ENCODE measurements at places on chromosomes 5 and 9.

DNA sequence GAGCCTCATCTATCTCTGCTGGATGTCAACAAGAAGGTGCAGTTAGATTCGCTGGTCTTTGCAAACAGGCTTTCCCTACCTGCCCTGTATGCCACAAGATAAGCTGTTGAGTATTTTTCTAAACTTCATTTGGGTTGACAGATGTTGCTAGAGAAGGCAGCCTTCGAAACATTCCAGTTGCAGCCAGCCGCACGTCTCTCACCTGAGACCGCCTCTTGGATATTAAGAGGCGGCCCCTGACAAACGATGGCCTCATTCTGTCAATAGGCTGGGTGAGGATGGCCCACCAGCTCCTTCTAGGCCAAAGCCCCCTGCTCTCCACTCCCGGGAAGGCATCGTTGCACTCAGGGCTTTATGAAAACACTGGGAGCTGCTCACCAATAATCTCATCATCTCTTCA is 181.6 kb downstream of the DAB2IP start:
- DNase-seq: no peak

DNA sequence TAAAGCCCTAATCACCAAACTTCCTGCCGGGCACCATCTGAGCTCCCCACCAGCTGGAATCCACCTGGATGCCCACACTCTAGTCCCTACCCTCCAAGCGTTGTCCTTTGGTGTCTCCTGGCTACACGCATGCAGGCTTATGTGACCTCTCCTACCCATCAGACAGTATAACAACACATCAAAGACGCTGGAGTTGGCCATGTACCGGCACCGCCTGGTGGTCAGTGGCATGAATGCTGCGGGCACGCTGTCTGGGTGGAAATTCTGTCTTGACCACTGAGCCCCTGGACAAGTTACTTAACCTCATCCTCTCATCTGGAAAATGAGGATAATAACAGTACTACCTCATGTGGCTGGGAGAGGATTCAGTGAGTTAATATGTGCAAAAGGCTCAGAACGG is 23.4 kb upstream of the CORO2A start:
- DNase-seq: no peak

- no peak for DNase-seq
Measured at GRCh38 chr5:141734501-141735229, 52.6 kb upstream of the ARAP3 start.

- DNase-seq: no peak
Measured at GRCh38 chr9:74735761-74736160, 152.0 kb downstream of the TRPM6 start.

- no peak for DNase-seq
Measured at GRCh38 chr5:150595466-150596031, 44.9 kb upstream of the SYNPO start.

GRCh38 chr9:112049811-112050516 is 125.1 kb downstream of the SUSD1 start:
- DNase-seq: no peak

DNA sequence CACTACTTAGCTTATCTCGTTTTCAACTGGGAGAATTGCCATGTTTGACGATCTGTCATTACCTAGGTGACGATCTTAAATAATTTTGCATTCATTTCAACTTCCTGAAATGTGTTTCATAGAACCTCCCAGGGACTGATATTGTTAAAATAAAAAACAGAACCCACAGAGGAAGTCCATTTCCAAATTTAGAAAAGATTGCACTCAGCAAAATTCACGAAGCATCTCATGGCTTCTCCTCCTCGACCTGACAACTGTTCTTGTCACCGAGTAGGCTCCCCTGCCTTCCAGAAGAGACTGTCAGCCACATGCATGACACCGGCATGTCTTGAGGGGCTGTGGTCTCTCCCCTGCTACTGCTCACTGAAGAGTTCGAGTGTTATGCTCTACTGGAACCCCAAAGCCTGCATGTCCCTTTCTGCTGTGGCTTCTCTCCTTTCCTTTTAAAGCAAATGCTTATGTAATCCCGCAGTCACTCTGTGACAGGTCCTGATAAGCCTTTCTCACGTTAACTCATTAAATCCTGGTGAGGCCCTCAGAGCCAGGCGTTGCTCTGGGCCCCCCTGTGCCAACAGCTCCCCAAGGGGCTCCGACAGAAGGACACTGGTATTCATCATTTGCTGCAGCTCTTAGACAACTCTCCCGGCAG is 26.8 kb upstream of the ANKRD33B start:
- no peak for DNase-seq

- DNase-seq: no peak
Measured at GRCh38 chr9:3500044-3500443, 25.8 kb downstream of the RFX3 start.

GRCh38 chr9:116451500-116452115 is 235.5 kb upstream of the TRIM32 start:
- no peak for DNase-seq

DNA sequence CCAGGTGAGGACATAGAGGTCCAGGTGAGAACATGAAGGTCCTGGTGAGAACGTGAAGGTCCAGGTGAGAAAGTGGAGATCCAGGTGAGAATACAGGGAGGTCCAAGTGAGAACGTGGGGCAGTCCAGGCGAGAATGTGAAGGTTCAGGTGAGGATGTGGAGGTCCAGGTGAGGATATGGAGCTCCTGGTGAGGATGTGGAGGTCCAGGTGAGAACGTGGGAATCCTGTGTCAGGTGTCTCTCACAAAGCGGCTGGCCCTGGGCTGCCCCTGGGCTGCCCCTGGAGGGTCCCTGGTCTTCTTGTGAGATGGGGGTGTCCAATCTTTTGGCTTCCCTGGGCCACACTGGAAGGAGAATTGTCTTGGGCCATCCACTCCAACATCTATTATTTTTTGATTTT is 133.4 kb downstream of the MRPL36 start:
- no peak for DNase-seq

DNA sequence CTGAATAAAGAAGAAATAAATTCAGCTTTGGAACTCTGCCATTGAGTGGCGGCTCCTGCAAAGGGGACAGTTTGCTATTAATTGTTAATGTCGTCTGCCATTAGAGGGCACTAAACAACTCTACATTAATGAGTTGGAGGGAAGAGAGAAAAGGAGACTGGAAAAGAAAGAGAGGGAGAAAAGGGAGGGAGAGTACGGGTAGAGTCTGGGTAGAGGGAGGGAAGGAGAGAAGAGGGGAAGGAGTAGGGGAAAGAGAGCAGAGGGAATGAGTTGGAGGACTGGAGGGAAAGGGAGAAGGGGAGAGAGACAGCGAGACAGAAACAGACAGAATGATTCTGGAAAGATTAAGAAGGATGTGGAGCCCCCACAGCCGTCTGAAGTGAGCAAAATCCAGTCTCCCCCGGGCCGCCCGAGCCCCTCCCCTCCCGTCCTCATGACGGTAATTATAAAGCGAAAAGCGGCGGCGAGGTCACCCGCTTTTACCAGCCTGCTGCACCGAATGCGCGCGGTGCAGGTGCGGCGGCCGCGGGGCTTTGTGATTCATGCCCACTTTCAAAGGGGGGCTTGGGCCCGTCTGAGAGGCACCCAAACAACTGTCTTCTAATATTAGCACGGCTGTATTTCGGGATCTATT is 1.9 kb upstream of the FST start:
- no peak for DNase-seq

GRCh38 chr5:72005671-72006070 is 101.6 kb upstream of the MAP1B start:
- no peak for DNase-seq

GRCh38 chr5:39024884-39025283 is 49.3 kb downstream of the RICTOR start:
- DNase-seq: no peak

- no peak for DNase-seq
Measured at GRCh38 chr9:89365532-89365912, 47.2 kb downstream of the SECISBP2 start.

DNA sequence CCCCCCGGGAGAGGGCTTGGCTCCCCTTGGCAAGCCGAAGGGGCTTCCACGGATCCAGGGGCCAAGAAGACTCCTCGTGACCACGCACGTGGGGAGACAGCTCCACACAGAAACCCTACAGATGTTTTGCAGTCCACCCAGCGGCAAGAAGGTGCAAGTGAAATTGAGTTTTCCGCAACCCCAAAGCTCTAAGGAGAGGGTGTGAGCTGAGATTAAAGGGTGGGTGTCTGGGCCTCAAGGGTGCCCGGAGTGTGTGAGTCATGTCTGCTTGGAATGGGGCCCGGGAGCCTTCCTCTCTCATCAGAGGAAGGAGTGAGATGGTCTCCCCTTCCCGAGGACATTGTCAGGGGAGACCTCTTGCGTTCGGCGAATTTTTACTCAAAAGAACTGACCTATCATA is 79.1 kb downstream of the OLFM1 start:
- DNase-seq: no peak

DNA sequence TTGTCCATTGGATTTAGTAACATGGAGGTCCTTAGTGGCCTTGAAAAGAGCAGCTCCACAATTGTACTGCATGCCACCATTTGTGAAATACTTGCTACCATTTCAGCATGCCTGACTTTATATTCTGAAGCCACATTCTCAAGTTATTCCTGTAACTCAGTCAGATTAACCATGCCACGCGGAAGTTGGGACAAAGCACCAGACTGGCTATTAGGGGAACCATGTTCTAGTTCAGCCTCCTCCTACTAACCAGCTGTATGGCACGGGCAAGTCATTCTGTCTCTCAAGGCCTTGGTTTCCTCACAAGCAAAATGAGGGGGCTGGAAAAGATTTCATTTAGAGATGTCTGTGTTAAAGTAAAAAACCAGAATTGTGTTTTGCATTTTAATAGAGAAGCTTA is 418.0 kb downstream of the PLK2 start:
- no peak for DNase-seq

- no peak for DNase-seq
Measured at GRCh38 chr5:88518131-88519016, 249.7 kb upstream of the TMEM161B start.

- no peak for DNase-seq
Measured at GRCh38 chr9:115444959-115445358, 327.0 kb upstream of the TNC start.

DNA sequence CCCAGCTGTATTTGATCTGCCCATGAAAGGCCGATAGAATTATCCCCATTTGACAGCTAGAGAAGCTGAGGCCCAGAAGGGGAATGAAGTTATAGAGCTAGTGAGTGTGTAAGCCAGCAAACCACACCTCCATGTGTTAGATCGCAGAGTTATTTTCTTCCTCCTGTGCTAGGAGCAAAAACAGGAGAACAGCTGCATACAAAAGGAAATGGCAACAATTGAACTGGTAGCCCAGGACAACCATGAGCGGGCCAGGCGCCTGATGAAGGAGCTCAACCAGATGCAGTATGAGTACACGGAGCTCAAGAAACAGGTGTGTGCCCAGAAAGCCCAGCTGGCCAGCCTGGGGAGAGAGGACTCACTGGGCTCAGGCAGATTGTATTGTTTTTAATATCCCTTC is 30.4 kb downstream of the RAB14 start:
- DNase-seq: no peak

DNA sequence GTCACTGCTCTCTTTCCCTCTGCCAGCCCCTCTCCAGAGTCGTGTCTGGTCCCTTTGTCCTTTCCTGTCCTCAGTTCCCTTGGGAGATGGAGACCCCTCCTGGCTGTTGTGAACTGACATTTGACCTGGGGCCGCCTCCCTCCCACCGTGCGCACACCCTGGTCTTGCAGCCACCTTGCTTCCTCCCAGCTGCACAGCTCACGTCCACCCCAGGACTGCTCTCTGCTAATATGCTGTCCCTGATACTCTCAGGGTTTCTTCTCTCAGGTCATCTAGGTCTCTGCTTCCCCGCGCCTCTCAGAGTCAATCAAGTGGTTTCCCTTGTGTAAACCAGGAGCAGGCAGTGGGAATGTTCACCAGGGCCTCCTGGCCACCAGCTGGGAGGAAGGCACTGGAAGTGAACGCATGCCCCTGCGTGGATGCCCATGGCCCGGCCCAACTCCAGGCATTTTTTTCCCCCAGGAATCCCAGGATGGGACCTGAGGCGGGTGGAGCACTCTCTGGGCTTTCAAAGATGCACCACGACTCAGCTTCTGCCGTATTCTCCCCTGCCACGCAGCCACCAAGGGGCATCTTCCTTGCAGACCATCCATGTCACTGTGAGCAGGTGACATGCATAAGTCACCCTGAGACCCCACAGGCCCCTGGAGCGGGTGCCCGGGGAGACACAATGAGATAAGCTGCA is 142.4 kb downstream of the OLFM1 start:
- DNase-seq: no peak

- no peak for DNase-seq
Measured at GRCh38 chr5:128009403-128009802, 74.2 kb upstream of the SLC12A2 start.

DNA sequence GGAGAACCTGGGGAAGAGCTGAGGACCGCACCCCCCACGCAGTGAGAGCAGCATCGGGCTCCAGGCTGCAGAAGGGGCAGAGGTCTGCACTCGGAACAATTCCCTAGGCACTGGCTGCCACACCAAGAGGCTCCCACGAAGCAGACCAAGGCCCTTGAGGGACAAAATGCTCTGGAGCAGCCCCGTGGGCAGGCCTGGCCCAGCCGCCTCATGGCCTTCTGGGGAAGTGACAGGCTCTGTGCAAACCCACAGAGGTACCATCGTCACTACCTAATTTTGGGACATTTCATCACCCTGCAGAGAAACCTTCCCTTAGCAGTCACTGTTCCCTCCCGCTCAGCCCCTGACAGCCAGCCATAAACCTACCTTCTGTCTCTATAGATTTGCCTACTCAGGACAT is 15.9 kb downstream of the FBXW5 start:
- DNase-seq: no peak

GRCh38 chr9:130955947-130956621 is 17.0 kb upstream of the FIBCD1 start:
- DNase-seq: no peak

DNA sequence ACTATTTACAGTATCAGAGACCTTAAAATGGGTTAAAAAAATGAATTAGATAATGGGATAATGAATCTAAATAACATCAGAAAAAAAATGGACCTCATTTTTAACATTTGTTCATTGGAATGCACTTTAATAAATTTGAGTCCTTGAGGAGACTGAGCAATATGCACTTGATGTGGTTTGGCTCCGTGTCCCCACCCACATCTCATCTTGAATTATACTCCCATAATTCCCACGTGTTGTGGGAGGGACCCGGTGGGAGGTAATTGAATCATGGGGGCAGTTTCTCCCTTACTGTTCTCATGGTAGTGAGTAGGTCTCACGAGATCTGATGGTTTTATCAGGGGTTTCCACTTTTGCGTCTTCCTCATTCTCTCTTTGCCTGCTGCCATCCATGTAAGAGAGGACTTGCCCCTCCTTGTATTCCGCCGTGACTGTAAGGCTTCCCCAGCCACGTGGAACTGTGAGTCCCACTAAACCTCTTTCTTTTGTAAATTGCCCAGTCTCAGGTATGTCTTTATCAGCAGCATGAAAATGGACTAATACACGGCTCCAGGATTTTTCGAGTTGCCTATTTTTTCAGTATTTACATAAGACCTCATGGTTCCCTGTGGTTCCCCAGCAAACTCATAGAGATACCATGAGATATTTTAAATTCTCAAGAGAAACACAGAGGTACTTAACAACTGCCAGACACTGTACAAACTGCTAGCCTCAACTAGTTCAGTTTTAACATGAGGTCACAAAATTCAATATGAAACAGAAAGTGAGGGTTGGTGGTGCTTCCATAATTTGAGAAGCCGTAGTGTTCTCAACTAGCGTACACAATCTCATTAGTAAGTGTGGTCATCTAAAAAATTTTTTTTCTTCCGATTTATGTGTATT is 128.3 kb downstream of the TLE1 start:
- no peak for DNase-seq

- DNase-seq: no peak
Measured at GRCh38 chr5:142307146-142307890, 17.5 kb downstream of the SPRY4 start.

Measured in stimulated activated CD8-positive, alpha-beta memory T cell treated with anti-CD3 and anti-CD28 coated beads, Interleukin-12 subunit alpha, Interleukin-12 subunit beta, amount 100 ng/mL, for 1 hour (primary cell).